ENCODE measurements at places on chromosomes 2 and 18.

GRCh38 chr2:190854726-190855125 is 25.9 kb upstream of the GLS start:
- no peak for DNase-seq

- DNase-seq: no peak
These were observed 44.0 kb downstream of the GPR155 start for GRCh38 chr2:174442546-174443510.

- no peak for DNase-seq
These were observed 2.2 kb downstream of the ALPI start for GRCh38 chr2:232458051-232458660.

DNA sequence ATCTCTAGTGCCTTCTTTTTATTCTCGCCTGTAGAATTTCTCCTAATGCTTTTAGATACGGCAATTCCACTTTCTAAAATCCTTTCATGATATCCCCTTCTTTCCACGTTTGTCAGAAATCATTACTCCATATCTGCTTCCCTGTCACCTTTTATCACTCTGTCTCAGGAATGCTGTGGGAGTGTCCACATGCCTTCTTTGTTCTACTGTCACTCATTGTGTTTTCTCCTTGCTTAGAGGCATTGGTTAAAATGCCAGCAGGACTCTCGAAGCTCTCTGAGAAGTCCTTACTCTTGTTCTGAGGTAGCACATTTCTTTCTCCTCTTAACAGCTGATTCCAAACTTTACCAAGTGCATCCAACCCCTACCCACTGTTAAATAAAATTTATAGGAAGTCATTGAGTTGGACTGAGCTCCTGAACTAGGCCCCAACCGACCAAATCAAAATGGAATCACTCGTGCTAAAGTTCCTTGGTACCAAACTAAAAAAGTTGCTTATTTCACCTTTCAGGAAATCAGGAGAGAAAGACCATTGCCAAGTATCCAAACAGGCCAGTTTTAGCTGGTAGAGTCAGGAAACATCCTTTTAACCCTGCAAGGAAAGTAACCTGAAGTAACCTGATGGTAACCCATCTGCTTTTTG is 10.6 kb upstream of the GALNT5 start:
- DNase-seq: no peak

- DNase-seq: no peak
These were observed 206.2 kb upstream of the COPS8 start for GRCh38 chr2:236879416-236879963.

DNA sequence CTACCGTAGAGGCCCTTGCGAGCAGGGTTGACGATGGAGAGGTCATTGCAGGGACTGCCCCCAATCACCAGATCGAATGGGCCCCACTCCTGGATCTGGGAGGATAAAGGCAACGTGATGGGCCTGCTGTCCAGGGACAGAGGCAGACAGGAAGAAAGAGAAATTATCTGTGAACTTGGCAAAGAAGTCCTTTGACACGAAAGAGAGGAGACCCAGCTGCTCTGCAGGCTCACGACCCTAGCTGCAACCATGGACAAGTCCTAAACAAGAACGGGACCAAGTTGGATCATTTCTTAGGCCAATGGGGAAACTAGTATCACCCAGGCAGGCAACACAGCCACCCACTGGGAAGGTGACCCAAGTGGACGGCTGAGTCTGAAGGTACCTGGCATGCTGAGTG is 72.3 kb upstream of the POMC start:
- no peak for DNase-seq

GRCh38 chr2:67994716-67995115 is 68.1 kb downstream of the C1D start:
- DNase-seq: no peak

- DNase-seq: no peak
These were observed 27.1 kb upstream of the MAP3K20 start for GRCh38 chr2:173048522-173048896.

GRCh38 chr18:57683470-57683869 is 61.8 kb upstream of the NARS1 start:
- DNase-seq: no peak

- no peak for DNase-seq
These were observed 4.8 kb upstream of the SNED1 start for GRCh38 chr2:240993446-240994170.

DNA sequence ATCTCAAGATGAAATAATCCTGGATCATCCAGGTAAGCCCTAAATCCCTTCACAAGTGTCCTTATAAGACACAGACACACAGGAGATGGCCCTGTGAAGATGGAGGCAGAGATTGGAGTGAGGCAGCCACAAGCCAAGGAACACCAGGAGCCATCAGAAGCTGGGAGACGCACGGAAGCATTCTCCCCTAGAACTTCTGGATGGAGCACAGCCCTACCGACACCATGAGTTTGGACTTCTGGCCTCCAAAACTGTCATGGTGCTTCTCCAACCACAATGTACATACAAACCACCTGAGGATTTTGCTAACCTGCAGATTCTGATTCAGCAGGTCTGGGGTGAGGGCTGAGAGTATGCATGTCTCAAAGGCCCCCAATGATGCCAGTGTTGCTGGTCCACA is 42.5 kb downstream of the ADD2 start:
- no peak for DNase-seq

DNA sequence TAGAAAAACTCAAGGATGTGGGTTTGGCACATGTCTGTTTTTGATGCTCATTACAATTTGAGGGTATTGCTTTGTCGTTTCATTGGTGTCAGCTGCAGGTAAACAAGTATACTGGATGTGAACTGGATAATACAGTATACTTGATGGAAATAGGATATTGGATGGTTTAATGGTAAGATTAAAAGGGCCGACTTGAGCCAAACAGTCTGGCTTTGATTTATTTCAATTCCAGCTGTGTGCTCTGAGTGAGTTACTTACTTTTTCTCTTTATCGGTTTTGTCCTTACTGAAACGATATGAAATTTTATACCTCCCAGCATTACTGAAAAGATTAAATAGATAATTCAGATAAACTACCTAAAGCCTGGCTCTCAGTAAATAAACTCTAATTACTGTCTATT is 227.6 kb downstream of the ASXL3 start:
- DNase-seq: no peak

GRCh38 chr2:30305235-30305634 is 73.9 kb downstream of the LBH start:
- DNase-seq: no peak

DNA sequence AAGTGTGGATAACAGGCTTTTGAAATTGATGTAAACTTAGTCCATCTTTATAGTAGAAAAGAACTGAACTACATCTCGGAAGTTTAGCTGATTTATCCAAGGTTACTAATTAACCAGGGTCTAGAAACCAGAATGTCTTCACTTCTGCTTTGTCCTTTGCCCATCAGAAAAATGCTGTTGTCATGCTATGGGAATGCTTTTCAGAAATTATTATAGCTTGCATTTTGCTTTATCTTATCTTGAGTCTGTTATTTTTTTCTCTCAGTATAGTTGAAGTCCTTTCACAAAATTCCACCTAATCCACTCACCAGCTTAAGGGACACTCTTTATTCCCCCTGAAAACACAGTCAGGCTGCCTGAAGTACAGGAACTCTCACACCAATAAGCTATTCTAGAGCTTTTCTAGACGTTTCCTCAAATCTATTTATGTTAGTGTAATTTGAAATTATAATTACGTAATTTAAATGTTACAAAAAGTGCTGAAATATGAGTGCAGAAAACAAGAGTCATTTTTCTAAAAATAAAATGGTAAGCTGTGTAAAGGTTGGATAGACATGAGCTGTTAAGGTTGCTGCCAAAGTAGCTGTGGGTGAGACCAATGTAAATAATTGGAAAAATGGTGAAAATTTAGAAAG is 456.3 kb downstream of the TGIF1 start:
- DNase-seq: no peak

DNA sequence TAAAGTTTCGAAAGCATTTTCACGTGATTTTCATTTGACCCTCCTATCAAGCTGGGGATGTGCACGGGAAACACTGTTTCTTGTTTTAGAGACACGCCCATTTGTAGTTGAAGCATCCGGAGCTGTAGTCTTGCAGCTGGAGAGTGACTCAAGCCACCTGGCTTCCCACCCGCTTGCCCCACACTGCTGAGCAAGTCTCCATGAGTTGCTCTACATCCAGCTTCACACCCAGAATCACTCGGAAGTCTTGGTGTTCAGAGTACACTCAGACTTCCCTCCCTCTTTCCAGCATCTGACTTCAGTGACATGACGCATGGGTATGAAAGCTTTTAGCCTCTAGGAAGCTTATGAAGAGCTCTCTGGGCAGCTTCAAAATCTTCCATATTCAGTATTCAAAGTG is 262.4 kb downstream of the NBAS start:
- DNase-seq: no peak

DNA sequence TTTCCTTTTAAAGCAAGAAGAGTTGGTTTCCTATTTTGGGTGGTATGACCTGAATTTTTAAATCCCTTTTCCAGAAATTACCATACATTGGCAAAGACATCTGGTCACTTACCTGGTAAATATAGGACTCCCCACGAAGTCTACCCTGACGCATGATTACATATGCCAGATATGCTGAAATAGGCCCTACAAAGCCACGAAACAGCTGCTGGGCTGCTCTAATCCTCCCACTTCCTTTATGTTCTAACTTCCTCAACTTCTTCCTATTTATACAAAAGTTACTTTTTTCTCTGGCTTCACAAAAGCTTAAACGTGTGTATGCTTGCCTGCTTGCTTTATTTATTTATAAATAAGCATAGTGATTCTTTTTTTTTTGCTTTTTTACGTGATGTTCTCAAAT is 186.0 kb upstream of the EPHA4 start:
- no peak for DNase-seq

- DNase-seq: peak; percentile 49
These were observed 891 bp upstream of the KHK start for GRCh38 chr2:27085673-27086089.

DNA sequence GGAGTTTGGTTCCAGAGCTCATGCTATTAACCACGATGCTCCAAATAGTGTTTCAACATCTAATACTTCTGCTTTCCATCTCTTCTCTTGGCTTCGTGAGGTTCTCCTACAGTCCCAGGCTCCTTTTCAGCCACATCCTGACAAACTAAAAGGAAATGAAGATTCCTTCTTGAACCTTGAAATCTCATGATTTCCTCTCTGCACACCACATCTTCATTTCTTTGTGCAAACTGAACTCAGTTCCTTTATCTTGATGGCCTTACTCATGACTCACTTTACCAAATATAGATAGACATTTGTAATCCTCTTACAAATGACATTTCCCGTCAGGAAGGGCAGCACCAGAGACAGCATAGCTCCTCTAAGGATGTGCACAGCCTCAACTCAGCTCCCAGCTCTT is 50.0 kb upstream of the ITGA4 start:
- DNase-seq: no peak

- DNase-seq: no peak
These were observed 24.2 kb downstream of the RPL31 start for GRCh38 chr2:101026253-101026701.

Measured in hippocampal formation (tissue), 2 donors.